A172 (cell line): ENCODE measurements at places on chromosomes 6 and 20. TPM values are rescaled to one million over a fixed set of nuclear protein-coding genes. Genes with fewer than 3 reads are reported as not detected.
A peak's percentile ranks its signal among the peaks of the same experiment; 100 is the strongest.

GRCh38 chr20:13788167-13788834 is 3.5 kb downstream of the NDUFAF5 start:
- peak; percentile 43 for DNase-seq

- DNase-seq, result peak; percentile 97
Observed at GRCh38 chr6:129490521-129491255, 219.3 kb downstream of the ARHGAP18 start.

HSPA12B gene
- total RNA-seq, result not detected in 2 replicates

DNA sequence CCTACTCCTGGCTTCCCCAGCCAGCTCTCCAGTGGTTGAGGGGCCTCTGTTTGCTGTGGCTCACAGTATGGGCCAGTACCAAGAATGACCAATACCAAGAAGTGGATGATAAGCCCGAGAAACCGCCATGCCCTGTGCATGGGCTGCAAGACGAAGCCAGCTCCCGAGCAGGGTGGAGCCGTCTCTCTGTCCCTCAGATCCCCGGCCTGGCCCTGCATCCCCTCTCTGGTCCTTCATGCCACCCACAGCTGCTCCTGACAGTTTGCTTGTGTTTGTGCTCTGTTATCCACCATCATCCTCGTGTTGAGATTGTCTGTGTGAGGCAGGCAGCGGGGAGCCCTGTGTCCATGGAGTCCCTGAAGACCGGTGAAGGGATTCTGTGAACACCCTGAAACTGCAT is 36.1 kb downstream of the GABRR2 start:
- DNase-seq, result no peak

PLCB4 gene
- total RNA-seq, result 22.7 and 26.8 TPM in 2 replicates

SOBP gene
- not detected in 2 replicates for total RNA-seq
